ENCODE measurements at places on chromosomes 5 and 9.

- DNase-seq, result no peak
Measured at GRCh38 chr5:105953616-105954015, 1717.1 kb downstream of the EFNA5 start.

- no peak for DNase-seq
Measured at GRCh38 chr5:76069061-76069735, 14.0 kb upstream of the SV2C start.

- DNase-seq, result no peak
Measured at GRCh38 chr5:147408980-147409379, 100.9 kb downstream of the DPYSL3 start.

DNA sequence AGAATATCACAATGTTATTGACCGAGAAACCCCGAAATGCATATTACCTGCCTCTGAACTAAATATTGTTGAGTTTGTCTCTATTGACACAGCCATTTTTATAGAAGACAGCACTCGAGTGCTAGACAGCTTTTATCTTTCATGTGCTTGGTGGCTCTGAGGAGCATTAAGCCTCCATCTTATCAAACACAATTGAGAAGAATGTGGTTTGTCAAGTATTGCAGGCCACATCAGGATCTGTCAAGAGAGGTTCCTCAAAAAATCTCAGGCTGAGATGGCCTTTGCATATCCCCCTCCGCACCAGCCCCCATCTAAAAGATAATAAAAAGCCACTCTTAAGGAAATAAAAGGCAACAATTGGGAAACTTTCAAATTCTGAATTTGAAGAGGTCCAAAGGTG, 284.8 kb downstream of the DENND1A start:
- no peak for DNase-seq

DNA sequence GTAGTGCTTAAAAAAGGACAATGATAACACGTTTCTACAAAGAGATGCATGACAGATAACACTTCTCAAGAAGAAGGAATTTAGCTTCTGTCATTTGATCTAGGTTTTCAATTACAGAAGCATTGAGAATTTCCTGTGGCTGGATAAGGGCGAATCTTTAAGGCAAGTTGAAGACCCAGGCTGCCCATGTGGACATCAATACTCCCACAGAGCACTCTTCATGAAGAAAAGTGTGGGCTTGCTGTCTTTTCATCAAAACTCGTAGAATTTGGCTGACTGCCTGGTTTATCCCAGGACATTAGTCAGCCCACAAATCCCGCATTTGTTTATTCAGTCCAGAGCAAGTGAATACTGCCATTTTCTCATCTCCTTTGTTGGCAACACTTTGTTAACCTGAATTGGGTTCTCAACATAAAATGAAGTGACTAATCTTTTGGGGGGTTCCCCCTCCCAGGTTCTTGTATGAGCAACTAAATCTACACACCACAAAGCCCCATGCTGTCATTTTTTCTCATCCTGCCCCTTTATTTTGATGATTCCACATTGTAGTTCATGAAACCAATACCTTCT, 43.4 kb upstream of the CDKN2B start:
- DNase-seq, result no peak

DNA sequence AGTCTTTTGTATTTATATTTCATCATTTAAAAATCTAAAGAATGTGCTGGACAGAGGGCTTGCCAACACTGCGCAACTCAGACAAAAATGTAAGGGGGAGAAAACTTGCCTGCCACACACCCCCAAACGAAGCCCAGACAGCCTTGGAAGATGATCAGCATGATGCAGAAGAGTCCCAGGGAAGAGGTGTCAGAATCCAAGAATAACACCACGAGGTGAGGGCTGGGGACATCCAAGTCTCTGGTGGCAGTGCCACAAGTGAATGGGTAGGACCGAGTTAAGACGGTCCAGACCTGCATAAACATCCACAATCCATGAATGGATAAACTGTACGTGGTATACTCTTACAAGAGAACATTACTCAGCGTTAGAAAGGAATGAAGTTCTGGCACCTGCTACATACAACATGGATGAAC, 10.4 kb downstream of the EPB41L4B start:
- DNase-seq, result no peak

DNA sequence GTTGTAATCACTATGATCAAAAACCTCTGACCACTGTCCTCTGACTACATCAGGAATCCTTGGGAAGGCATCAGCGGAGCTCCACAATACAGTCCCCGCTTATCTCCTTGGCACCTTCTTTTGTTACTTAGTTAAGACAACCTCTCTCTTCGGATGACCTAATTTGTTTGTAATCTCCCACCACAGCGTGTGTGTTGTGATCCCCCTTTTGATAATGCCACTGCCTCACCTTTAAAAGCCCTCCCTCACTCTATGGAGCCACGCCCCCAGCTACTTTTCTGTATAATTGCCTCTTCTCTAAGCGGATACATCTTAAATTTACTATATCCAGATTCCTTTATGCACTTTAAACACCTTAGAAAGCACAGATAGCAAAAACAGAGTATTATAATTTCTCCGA, 35.9 kb downstream of the OR2Y1 start:
- DNase-seq, result no peak

DNA sequence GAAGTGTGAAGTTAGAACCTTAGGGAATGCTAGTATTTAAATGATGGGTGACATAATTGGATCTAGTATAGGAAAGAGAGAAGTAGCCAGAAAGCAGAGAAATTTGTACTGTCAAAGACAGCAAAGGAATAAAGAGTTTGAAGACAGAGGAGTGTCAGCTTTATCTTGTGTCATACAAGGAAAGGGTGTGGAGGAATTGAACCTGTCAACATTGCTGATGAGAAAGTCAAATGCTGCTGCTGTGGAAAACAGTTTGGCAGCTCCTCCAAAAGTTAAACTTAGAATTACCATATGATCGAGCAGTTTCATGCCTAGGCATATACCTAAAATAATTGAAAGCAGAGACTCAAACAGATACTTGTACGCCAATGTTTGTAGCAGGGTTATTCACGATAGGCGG, 63.7 kb downstream of the DENND4C start:
- no peak for DNase-seq

- no peak for DNase-seq
Measured at GRCh38 chr9:4541281-4541680, 51.0 kb downstream of the SLC1A1 start.

DNA sequence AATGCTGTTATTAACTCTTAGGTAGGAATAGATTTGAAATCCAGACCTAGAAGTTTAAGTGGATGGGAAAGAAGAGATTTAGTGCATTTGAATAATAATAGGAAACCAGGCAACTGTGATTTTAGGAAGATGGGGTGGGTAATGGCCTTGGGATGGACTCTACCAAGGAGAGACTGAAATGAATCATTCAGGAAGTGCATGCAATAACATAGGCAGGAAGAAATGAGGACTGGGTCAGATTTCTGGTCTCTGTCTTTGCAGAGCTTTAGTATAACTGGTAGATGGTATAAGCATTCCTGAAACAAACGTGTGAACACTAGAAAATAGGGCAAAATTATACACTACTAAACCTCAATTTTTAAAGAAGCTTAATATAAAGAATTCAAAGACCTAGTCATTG, 274.4 kb upstream of the CLINT1 start:
- DNase-seq, result no peak

DNA sequence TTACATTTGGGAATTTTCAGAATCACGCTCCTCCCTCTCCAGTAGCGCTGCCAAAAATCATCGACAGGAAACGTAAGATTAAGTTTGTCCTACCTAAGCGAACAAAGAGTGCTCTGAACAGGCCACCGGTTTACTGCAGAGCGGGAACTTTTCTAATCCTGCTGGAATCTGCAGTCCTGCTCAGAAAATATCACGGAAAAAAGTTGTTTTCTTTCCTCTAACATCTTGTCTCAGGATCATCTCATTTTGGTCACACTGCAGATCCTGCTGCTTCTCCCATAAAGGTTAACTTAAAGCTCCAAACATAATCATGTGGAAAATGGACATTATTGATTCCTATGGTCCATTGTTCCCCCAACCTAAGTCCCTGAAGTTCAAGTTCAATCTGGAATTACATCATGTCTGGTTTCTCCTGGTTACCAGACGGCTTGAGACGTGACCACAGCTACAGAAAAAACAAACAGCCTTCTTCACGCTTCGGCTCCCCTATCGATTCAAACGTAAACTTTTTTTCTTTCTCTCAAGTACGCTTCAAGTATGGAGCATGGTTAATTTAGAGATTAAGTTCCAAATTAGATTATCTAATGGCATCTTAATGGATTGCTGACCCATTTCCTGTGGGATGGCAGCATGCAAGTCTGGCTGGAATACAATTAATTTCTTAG, 217.6 kb downstream of the NFIB start:
- no peak for DNase-seq

GRCh38 chr5:26872337-26872736, 166.0 kb downstream of the CDH9 start:
- DNase-seq, result no peak
